ENCODE measurements at places on chromosomes 4 and X.

- no peak for DNase-seq
Measured at GRCh38 chr4:38386005-38386551, 277.9 kb upstream of the KLF3 start.

DNA sequence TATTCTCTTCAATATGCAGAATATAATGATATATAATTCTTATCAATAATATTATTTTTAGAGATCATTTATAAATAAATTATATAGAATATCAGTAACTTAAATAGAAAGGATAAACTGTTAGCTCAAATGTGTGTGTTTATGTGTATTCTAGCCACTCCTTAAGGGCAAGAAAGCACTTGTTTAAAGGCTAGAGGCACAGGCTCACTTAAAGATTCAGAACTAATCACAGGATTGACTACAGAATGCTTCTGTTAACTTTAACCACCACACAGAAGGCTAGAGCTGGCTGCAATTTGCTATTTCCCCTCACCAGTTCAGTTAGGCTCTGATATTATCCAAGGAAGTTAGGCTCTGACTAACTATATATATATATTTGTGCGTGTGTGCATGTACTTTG, 69.6 kb downstream of the TBCK start:
- no peak for DNase-seq

GRCh38 chrX:16140983-16141382, 17.6 kb downstream of the GRPR start:
- no peak for DNase-seq

DNA sequence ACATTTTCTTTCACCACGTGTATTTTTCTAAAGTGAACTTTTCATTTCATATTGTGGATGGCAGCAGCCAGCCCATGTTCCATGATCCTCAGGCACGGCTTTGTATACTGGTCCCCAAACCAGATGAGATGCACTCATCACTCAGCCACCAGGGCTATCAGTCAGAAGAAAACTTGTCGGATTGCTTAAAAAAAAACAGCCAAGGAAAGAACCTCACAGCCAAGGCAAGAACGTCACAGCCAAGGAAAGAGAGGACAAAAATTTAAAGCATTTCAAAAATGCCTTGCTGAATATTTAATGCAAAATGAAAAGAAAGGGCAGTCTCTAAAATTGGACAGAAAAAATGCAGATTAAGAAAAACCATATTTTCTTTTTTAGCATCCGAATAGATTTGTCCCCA, 333.3 kb downstream of the PDGFC start:
- DNase-seq, result no peak

GRCh38 chr4:129145222-129145730, 49.3 kb downstream of the C4orf33 start:
- DNase-seq, result no peak

All from activated CD8-positive, alpha-beta memory T cell treated with anti-CD3 and anti-CD28 coated beads for 48 hours (primary cell).